Smooth muscle cell of the umbilical artery (primary cell): ENCODE measurements at places on chromosomes 4 and X. TPM values are rescaled to one million over a fixed set of nuclear protein-coding genes. Genes with fewer than 3 reads are reported as not detected.

The TLL1 gene
- total RNA-seq: under 0.01 and 0.18 TPM in 2 replicates

The WDFY3 gene
- 62.7 and 99.5 TPM in 2 replicates for total RNA-seq

The SPATA18 gene
- 23.2 and 25.4 TPM in 2 replicates for total RNA-seq

The FAM184B gene
- total RNA-seq: 0.05 TPM in 1 of 2 replicates, not detected in the other

The TNMD gene
- not detected in 2 replicates for total RNA-seq

The DAPP1 gene
- total RNA-seq: not detected in 2 replicates

The SMIM43 gene
- total RNA-seq: 0.09 and 1.2 TPM in 2 replicates

The IQCM gene
- total RNA-seq: not detected in 2 replicates

The C4orf50 gene
- total RNA-seq: not detected in 2 replicates

The TSPAN7 gene
- not detected in 2 replicates for total RNA-seq

The ASB9 gene
- 1.2 TPM in 2 replicates for total RNA-seq

The CFAP99 gene
- not detected in 2 replicates for total RNA-seq

The RAB39B gene
- total RNA-seq: 0.69 and 1.5 TPM in 2 replicates

The RTL9 gene
- total RNA-seq: under 0.01 and 0.37 TPM in 2 replicates

The SLIT2 gene
- 18.1 and 34.0 TPM in 2 replicates for total RNA-seq

The TRIM61 gene
- 3.0 and 6.8 TPM in 2 replicates for total RNA-seq

The RPL39 gene
- total RNA-seq: 2,510 and 8,365 TPM in 2 replicates

The CENPVL3 gene
- total RNA-seq: not detected in 2 replicates

The ADAM29 gene
- total RNA-seq: not detected in 2 replicates

The GYPB gene
- not detected in 2 replicates for total RNA-seq

The MTNR1A gene
- total RNA-seq: 0.23 TPM in 1 of 2 replicates, not detected in the other

The CXCL1 gene
- total RNA-seq: 69.7 and 261 TPM in 2 replicates

The MAGEA2B gene
- total RNA-seq: not detected in 2 replicates

The LRIT3 gene
- under 0.01 and 0.05 TPM in 2 replicates for total RNA-seq

The EIF2S3 gene
- 185 and 271 TPM in 2 replicates for total RNA-seq

The BGN gene
- 34.1 and 66.8 TPM in 2 replicates for total RNA-seq

The NEIL3 gene
- 1.2 and 4.0 TPM in 2 replicates for total RNA-seq

The CT45A8 gene
- not detected in 2 replicates for total RNA-seq

The GATB gene
- total RNA-seq: 12.8 and 19.1 TPM in 2 replicates

The TLR2 gene
- 0.55 TPM in 1 of 2 replicates, not detected in the other for total RNA-seq

The SAP30 gene
- 20.6 and 31.8 TPM in 2 replicates for total RNA-seq

The ADGRG4 gene
- total RNA-seq: not detected in 2 replicates

The DLG3 gene
- 13.7 and 15.4 TPM in 2 replicates for total RNA-seq

The HSFX3 gene
- not detected in 2 replicates for total RNA-seq

The PNCK gene
- 0.59 and 0.92 TPM in 2 replicates for total RNA-seq

The OPRPN gene
- not detected in 2 replicates for total RNA-seq
